ENCODE measurements at places on chromosomes 3 and 15.

- DNase-seq: no peak
These were observed 5.2 kb downstream of the SOX2 start for GRCh38 chr3:181716966-181717365.

- DNase-seq: no peak
These were observed 136.9 kb upstream of the CFAP20DC start for GRCh38 chr3:59186725-59187124.

- no peak for DNase-seq
These were observed 4.9 kb downstream of the CCDC33 start for GRCh38 chr15:74240897-74241614.

GRCh38 chr3:77514766-77515165, 474.9 kb downstream of the ROBO2 start:
- no peak for DNase-seq

DNA sequence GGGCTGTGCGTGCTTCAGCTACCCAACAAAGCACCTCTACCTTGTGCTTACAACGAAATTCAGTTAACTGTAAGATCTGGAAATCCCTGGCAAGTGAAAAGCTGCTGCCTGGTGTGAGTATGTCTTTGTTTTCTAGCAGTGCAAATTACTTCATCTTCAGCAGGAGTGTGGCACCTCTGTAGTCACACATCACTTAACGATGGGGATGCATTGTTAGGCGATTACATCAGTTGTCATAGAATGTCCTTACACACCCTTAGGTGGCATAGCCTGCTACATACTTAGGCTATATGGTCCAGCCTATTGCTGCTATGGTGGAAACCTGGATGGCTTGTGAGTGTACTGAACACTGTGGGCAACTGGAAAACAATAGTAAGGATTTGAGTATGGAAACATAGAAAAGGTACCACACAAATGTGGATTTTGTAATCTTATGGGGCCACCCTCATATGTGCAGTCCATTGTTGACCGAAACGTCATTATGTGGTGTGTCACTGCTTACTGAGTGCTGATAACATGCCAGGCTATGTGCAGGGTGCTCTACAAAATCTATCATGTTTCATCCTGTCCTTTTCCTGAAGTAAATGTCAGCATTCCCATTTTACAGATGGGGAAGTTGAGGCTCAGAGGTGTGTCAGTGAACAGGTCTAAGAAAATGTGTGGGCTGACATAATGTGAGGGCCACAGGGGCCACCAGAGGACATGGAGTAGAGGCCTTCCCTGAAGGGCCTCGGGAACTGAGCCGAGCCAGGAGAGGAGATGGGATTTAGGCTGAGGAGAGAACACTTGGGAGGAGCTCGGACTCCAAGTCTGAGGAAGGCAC, 173.5 kb downstream of the VGLL4 start:
- no peak for DNase-seq

DNA sequence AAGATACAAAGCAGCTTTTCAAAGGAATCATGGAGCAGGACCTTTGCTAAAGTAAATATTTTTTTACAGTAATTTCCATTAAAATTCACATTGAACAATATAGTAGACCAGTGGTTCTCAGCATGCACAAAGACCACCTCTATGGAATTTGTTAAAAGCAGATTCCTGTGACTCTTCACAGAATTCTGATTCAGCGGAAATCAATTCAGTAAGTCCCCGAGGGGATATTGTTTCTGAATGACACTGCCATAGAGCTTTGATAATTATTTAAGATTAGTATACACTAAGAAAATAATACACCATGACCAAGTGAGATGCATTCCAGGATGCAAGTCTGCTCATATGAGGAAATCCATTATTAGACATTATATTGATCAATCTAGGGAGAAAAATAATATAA, 161.9 kb upstream of the TNIK start:
- no peak for DNase-seq

Data from GM12865 (cell line).